Stimulated activated CD8-positive, alpha-beta memory T cell treated with anti-CD3 and anti-CD28 coated beads, Interleukin-4, amount 100 ng/mL, for 4 hours (primary cell): ENCODE measurements at places on chromosomes 4 and X.

- no peak for DNase-seq
Measured at GRCh38 chr4:90958256-90958895, 831.2 kb downstream of the CCSER1 start.

DNA sequence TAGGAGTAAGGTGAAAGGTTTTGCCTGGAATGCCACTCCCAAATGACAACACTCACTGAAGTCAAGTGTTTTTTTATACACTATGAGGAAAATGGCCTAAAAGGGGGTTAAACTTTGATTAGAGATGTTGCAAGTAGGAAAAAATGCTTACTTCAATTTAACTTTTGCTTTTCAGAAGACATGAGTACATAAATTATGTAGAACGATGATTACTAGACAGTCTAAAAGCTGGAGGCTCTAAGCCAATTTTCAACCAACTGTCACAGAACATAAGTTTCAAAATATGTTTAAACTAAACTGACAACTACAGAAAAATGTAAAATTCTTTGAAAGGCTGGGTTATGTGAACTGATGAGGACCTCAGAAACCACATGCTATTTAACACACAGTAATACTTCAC lies 83.4 kb downstream of the SHISA3 start:
- no peak for DNase-seq

DNA sequence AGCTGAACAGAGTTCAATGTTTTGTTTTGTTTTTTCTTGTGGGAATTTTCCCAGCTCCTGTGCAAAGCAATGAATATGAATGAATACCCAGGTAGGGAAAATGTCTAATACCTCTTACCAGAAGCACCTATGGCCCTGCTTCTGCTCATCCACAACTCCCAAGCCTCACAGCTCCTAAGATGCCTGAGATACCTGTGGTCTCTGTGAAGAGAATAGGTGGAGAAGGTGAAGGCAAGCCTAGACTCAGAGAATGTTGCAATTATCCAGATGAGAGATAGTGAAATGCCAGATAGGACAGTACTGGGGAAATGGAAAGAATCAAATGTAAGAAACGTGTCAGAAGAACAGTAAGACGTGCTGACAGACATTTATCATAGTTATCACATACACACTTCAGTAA lies 70.2 kb upstream of the NOCT start:
- no peak for DNase-seq

DNA sequence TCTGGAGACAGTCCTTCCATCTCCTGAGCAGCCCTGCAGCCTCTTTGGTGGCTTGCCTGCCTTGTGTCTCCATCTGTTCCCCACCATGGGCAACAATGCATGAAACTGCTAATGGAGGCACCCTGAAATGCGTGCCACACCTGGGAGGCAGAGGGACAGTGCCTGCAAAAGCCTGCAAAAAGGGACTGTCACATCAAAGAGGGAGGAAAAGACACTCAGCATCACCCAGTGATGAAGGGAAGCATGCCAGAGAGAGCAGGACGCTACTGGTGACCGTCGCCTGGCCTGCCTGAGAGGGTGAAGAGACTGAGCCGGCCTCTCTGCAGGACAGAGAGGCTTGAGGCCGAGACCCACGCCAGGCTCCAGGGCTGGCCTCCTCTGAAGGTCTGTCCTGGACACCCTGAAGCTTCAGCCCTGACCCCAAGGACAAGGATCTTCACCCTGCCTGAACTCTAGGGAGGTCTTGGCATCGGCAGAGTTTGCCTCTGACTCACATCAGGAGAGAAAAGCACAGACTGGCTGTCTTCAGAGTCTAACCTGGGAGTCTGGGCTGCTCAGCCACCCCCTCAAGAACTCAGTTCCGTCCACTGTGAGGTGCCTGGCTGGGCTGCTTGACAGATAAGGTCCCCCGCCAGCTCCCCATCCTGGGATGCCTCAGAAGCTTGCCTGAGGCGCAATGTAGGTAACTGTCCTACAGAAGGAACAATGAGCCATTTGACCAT lies 8.1 kb downstream of the ACSL1 start:
- no peak for DNase-seq

DNA sequence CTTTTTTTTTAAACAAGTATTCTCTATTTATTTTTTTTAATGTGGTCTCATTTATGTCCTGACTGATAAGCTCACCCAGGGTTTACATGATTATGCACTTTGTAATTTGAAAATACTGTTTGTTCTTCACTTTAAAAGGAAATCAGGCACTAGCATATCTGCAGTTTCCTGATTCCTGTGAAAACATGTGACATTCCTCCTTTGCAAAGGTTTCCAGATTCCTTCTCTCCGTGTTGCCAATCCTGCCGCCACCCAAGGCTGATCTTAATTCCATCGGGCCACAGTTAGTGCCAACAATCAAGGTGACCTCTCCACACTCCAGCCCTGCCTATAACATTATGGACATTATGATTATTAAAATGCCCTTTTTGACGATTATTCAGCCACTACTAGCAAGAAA lies 225.4 kb downstream of the PCDH7 start:
- no peak for DNase-seq

GRCh38 chrX:55794405-55794804 lies 76.9 kb downstream of the RRAGB start:
- no peak for DNase-seq
